ENCODE measurements at places on chromosomes 7 and 10.
A peak's percentile ranks its signal among the peaks of the same experiment; 100 is the strongest.

- ATAC-seq: peak; percentile 54
Observed at GRCh38 chr10:119177708-119178371, 772 bp downstream of the PRDX3 start.

DNA sequence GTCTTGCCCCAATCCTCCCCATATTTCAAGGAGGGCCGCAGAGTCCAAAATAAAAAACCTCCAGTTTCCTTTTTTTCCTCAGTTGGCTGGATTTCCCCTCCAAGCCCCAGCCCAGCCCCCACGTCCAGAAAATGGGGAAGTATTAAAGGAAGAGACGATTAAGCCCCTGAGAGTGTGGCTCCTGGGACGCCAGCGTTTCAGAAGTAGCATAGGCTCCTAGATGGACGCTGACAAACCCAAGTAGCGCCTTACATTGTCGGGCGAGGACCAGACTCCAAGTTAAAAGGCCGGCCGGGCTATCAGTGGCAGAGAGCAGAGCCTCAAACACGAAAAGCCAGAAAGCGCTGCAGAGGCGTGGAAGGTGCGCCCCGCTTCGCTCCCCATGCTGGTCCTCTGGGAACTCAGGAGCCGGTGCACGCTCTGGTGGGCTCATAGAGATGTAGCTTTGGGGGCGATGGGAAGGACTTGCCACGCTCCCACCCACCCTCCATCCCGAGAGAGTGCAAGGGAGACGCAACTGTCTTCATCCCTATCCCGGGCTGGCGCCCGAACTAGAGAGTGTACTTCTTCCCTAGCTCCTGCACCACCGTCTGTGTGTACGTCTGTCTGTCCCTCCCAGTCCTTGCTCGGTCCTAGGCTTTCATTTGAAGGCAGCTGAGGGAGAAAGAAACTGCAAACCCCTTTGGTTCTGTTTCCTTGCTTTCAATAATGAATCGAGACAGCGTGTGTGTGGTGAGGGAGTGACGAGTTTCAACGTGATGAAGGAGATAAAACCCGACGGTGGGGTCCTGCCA is 6.3 kb upstream of the EMX2 start:
- no peak for ATAC-seq

DNA sequence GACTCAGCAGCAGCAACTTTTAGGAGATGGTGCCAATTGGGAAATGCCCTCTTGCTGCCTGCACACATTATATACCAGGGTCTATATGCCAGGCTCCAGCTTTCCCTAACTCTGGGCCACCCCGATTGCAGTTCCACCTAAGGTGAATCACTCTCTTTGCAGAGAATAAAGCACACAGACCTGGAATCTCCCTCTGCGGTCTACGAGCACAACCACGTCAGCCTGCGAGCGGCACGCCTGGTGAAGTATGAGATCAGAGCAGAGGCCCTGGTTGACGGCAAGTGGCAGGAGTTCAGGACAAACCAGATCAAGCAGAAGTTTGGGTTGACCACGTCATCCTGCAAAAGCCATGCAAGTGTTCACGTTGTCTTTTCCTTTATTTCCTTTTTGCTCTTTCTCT is 38.2 kb upstream of the PLEKHA1 start:
- ATAC-seq: no peak

DNA sequence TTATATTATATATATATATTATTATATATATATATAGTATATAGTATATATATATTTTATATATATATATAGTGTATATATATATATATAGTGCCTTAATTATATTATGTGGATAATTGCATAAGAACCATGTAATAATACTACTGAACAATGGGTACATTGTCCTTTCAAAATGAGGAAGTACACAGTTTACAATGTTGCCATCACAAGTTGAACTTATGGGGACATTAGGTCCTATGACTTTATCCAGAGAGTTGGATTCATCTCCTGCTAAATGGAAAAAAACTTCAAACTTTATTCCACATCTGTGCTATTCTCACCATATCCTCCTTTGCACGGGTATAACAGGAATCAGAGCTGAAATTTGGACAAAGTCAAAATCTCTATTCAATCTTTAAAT is 105.0 kb upstream of the AGR3 start:
- ATAC-seq: no peak

DNA sequence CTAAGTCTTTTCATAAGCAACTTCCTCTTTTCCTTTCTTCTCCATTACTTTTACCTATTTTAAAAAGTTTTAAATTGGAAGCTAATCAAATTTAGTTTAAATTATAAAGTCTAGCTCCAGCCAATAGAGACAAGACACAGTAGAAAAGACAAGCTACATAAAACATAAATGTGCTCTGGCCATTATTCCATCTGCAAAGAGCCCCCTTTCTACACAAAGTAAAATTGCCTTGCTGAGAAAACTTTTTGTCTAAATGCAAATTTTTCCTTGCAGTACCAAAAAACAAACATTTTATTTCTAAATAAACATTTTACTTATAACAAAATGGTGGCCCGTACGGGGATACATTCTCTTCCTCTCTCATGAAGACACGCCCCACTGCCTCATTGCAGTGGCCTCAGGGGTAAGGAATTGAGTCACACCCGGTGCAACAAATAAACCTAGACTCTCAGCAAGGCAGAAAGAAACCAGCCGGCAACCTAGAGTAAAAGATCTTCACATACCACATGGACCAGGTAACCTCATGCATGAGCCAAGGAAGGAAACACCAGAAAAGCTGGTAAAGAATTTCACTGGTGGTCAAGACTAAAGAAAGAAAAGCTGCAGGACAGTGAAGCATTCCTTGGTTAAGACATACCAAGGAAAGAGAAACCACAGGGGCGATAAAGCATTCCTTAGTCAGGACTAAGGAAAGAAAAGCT is 71.6 kb upstream of the ZNF746 start:
- no peak for ATAC-seq

DNA sequence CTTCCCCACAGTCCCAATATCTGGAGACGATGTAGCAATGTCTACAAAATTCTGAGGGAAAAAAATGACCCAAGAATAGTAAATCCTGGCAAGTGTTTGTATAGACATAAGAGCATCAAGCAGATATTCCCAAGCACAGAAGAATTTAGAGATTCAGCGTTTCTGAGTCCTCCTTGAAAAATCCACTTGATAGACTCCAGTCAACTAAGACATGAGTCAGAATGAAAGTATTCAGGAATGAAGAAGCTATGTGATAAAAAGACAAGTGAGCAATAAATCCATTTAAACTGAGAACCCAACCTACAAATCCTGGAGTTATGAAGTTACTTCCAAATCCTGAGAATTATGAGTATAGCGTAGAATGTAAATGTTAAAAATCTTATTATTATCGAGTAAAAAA is 86.1 kb upstream of the NPY start:
- no peak for ATAC-seq

DNA sequence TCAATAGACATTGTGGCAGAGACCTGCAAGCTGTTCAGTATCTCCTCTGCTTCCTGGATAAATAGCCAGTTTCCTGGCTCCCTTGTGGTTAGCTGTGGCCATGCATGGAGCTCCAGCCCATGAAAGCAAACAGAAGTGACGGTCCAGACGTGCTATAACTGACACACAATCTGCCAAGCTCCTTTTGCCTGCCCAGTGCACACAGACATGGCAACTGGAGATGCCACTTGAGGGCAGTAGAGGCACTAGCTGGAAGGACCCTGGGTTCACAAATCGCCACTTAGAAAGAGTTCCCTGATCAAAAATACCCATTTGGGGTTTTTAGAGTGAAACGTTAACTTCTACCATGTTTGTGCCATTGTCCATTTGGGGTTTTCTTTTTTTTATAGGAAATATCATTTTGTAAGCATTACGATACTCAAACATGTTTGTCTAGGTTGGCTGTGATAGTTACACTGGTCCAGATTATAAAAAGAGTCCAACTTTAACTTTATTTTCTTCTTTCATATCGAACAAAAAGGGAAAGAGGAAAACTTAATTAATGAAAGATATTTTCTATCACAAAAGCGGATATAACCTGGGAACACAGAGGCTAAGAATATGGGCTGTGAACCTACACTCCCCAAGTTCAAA is 31.3 kb downstream of the KIN start:
- no peak for ATAC-seq

- no peak for ATAC-seq
Observed at GRCh38 chr7:46844486-46844885, 737.4 kb downstream of the TNS3 start.

- peak; percentile 88 for ATAC-seq
Observed at GRCh38 chr10:96325719-96326373, 21.6 kb downstream of the DNTT start.

GRCh38 chr7:144830024-144830785 is 5.6 kb downstream of the TPK1 start:
- ATAC-seq: peak; percentile 51

- no peak for ATAC-seq
Observed at GRCh38 chr7:142784096-142784495, 13.3 kb downstream of the PRSS2 start.

DNA sequence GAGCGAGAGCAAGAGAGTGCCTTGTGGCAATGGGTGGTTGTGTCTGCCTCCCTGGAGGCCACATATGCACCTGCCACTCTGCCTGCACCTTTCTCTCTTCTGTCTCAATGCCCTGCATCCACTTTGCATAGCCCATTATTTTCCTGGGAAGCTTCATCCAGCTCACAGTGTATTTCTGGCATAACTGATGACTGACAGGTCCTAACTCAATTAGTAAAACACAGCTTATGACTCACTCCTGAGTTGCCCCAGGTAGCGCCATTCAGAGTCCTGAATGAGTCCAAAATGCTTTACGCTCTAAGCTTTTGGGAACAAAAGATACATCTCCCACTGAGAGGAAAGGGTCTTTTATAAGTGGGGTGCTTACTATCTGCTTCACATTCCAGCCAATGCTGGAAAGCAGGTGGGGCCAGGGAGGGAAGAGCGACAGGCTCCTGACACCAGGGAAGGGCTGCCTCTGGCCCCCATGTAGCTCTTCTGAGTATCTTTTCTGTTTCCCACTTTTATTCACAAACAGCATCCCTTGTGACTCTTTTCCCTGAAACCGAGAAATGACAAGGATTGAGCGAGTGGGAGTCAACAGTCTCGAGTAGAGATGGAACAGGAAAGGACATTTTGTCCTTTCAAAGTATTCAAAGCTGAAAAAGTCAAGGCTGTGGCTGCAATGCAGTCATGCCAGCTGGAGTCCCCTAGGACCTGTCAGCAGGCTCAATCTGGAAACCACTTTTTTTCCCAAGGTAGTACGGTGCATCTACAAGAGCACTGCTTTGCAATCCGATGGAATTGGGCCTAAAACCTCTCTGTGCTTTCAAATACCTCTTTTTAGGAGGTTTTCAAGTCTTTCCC is 479.3 kb upstream of the PODXL start:
- no peak for ATAC-seq

- no peak for ATAC-seq
Observed at GRCh38 chr10:131746785-131747184, 154.0 kb upstream of the PPP2R2D start.

DNA sequence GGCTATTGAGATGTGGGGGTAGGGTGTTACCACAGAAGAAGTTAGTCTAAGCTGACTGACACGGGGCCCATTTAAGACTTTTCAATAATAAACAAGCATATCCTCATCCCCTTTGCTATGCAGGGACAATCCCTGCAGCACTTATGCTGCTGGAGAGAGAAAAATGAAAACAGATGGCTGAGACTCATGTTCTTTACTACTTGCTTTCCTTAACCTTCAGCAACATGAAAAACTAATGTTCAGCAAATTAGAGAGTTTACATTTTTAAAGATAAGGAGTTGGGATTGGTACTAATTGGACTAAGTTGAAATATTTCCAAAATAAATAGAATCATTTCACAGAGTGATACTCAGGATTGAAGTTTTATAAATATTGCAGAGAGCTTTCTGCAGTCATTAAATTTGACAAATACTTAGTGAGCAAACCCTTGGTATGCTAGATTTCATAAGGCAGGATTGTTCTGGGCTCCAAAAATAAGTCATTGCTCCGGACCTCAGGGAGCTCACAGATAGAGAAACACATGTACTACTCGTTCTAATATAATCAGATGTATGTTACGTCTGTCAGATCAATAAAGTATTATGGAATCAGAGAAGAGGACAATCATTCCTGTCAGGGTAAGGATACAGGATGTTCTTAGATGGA is 147.1 kb upstream of the LRRN3 start:
- no peak for ATAC-seq

DNA sequence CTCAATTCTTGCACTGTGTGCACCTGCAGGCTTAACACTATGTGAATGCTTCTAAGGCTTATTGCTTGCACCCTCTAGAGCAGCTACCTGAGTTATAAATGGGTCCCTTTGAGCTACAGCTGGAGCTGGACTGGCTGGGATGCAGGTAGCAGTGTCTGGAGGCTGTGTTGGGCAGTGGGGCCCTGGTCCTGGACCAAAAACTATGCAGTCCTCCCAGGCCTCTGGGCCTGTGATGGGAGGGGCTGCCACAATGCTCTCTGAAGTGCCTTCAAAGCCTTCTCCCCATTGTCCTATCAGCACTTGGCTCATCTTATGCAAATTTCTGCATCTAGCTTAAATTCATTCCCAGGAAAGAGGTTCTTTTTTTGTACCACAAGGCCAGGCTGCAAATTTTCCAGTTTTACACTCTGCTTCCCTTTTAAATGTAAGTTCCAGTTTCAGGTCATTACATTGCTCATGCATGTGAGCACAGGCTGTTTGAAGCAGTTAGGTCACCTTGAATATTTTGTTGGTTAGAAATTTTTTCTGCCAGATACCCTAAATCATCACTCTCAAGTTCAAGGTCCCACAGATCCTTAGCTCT is 26.0 kb downstream of the KBTBD2 start:
- no peak for ATAC-seq

- ATAC-seq: no peak
Observed at GRCh38 chr7:48147078-48147591, 24.1 kb upstream of the ABCA13 start.

GRCh38 chr10:71302874-71303568 is 16.0 kb upstream of the SLC29A3 start:
- peak; percentile 48 for ATAC-seq

DNA sequence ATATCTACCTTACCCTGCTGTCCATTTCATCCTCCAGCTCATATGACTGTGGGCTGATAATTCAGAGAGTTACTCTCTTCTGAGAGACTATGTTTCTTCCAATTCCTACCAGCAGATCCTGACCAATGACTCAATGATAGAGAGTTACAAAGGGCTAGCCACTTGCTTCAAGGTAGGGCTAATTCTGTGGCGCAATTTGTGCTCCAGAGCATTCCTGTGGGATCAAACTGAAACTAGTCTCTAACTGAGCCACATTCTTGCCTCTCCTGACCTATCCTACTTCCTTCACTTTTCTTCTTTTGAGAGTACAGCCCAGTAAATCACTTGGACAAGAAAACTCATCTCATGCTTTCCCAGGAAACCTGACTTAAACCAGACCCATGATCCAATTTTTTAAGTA is 17.9 kb upstream of the ASZ1 start:
- no peak for ATAC-seq
